ENCODE measurements at places on chromosomes 13 and 19.

GRCh38 chr19:8302734-8303133 lies 5.4 kb downstream of the CD320 start:
- DNase-seq, result no peak

GRCh38 chr19:7706188-7706954 lies 4.4 kb upstream of the FCER2 start:
- DNase-seq, result no peak

- DNase-seq, result no peak
Measured at GRCh38 chr19:33641261-33641660, 19.5 kb downstream of the CHST8 start.

DNA sequence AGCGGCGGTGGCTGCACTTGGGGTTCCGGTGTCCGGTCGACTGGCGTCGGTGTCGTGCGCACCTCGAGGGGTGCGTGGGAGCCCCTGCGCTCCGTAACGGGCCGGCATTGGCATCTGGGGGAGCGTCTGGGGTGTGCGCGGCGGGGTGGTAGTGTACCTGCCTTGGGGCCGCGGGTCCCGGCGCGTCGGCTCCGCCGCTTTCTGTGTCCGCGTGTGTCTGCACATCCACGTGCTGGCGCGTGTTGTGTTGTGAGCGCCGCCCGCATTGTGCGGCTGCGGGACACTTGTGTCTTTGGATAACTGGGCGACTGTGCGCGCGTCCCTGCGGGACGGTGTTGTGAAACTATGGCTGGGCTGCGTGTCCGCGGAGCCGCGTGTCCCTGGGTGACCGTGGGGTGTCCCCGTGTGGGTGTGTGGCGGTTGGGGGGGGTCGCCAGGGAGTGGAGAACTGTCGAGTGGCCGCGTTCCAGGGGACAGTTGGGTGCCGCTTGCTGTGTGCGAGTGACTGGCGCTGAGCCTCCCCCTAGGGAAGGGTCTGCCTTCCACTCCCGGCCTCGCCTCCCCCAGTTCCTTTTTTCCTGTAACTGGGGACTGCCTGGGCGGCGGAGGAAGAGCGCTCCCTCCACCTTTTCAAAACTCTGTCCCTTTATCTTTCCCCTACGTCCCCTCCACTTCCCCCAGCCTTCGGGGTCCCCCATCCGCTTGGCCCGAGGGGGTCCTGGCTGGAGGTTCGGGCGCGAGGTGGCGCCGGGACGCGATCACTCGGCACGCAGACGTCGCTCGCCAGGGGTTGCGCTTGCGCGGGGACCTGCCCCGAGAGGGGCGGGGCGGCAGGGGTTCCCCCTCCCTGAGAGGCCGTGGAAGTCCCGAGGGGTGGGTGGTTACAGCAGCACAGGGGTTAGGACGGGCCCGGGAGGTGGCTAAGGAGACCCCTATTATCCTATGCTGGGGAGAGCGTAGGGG lies 5.7 kb upstream of the NFIC start:
- peak; percentile 62 for DNase-seq

DNA sequence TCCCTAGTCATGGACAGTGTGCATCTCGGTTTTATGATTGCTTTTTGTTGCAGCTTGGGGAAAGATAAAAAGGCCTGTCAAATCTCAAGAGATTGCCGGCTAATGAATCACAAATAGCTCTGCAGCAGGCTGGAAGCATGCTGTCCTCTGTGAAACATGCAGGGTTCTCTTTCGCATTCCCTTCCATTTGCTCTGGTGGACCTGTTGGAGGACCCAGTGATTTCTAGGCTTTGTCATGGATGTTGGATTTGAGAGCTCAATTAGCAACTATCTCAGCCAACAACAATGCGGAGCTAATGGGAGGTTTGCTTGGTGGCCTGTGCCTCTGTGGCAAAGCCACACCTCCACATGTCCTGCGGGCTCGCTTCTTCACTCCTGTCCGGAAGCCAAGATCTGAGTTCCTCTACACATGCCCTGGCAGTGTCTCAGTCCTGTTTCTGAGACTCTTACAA lies 418.1 kb upstream of the ARGLU1 start:
- DNase-seq, result no peak

- DNase-seq, result no peak
Measured at GRCh38 chr19:54173951-54174834, 1.2 kb upstream of the TMC4 start.

Measured in activated naive CD8-positive, alpha-beta T cell treated with anti-CD3 and anti-CD28 coated beads, Interleukin-2, amount 50 U/mL, for 16 hours (primary cell).